DMS 273 treated with DMSO at 0.1 percent for 48 hours (cell line): ENCODE measurements at places on chromosomes 7 and 10.

GRCh38 chr7:47836080-47836479 is 112.2 kb downstream of the PKD1L1 start:
- no peak for DNase-seq

DNA sequence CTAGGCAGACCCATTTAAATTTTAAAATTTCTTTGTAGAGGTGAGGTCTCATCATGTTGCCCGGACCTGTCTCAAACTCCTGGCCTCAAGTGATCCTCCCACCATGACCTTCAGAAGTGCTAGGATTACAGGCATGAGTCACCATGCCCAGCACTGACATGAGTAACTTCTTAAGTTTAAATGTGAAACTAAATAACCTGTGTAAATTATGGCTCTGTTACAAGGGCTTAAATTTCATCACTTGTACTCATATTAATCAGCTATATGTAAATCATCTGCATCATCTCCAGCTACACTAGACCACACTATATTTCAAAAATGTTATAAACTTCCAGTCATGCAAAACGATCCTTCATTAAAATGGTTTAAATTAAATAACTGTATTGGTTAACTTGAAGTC is 56.1 kb downstream of the ATAD1 start:
- DNase-seq: no peak

- no peak for DNase-seq
These were observed 933.1 kb upstream of the LRRN3 start for GRCh38 chr7:110157631-110158362.

DNA sequence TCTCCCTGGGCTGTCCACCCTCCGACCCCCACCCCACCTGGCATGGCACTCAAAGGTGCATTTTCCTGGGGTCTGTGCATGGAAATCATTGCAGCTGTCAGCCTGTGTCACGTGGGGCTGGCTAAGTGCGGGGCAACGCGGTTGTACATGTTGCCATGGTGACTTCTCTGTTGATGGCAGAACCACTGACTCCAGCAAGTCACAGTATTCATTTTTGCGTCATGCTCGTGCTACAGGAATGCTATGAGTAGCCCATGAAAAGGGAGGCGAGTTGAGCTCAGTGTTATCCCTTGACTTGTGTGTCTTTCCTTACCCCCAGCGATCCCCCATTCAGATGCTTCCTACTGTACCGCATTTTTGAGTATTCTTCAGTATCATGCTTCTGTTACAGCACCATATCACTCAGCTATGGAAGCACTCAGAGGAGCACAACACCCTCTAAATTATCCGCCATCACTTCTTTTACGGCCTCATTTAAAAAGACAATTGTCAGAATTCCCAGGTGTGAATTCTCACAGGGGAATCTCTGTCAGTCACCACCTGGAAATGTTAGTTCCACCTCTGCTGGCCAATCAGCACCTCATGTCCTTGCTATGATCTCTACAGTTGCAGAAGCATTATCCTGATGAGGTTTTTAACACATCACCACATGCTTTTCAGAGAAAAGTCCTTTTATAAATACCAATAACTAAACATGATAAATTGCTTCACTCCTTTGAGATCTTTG is 194.4 kb upstream of the C7orf33 start:
- no peak for DNase-seq

DNA sequence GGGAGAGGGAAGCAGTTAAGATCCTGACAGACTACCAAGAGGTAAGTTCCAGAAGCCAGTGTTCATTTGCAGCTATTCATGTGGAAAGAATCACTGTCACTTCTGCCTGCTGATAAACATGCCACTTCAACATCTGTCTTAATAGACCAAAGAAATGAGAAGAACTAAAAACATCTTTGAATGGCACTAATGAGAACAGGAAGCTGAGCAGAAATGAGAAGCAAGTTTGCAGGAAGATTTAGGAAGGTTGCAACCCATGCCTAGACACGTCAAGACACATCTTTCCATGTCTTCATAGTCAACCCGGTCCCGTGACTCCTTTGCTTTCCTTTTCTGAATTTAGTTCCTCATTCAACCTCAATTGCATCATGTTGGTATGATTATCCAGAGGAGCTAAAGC is 180.0 kb downstream of the PDE1C start:
- DNase-seq: no peak
